Left ventricle myocardium superior (tissue), 1 donor: ENCODE measurements at places on chromosomes 11 and 22. TPM values are rescaled to one million over a fixed set of nuclear protein-coding genes. Genes with fewer than 3 reads are reported as not detected.

The CARD18 gene
- total RNA-seq, result 0.72 TPM

The OR2AG1 gene
- not detected for total RNA-seq

The LIN7C gene
- 18.3 TPM for total RNA-seq

The BTBD18 gene
- total RNA-seq, result not detected

The UBQLN3 gene
- not detected for total RNA-seq

The RNF214 gene
- total RNA-seq, result 25.2 TPM

The TPH1 gene
- total RNA-seq, result not detected

The KCNK4 gene
- not detected for total RNA-seq

DNA sequence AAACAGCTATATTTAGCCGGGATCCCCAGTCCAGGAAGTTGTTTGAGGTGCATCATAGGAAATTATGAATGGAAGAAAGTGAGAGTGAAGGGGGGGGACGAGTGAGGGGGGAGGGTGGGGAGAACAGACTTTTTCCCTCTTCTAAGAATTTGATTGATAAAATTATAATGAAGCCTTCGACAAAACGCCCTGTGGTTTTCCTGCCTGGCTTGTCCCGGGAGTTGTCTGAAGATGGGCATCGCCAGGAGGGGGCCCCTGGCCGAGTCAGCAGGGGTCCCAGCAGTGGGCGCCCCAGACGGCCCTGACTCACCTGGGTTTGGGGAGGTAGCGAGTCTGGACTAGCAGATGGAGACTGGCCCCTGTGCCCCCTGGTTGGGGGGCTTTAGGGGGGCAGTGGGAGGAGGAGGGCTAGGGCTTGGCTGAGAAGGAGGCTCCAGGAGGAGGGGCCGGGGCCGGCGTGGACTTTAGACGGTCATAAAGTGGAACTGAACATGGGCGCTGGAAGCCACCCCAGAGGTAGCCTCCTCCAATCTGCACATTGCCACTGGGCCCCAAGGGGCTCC lies 336 bp upstream of the LIF start:
- no peak for DNase-seq

DNA sequence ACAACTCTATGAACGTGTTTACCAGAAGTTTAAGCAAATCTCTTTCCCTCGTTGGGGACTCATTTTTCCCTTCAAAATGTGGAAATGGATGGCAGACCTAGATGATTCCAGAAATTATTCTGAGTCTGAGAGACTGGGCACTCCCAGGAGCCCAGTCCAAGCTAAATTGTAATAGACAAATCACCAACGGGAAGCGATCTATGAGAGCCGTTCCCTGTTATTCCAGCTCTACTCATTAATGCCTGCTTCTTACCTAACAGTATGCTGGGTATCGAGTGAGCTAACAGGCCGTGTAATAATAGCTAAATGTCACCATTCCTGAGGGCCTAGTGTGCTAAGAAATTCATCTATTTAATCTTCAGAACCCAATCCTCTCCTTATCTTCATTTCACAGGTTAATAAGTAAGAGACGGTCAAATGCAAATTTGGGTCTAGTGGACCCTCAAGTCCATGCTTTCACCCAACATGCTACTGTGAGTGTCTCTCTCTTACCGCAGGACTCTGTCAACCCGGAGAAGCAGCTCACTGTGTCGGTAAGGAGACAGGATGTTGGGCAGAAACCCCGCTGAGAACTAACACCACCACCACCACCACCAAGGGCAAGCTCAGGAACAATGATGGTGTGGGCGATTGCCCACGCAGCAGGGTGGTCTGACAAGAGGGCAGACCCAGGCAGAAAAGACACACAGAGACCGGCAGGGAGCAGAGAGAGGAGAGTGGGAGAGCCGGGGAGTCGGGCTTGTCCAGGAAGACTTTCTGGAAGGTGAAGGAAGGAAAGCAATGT lies 57.1 kb upstream of the TIMP3 start:
- no peak for DNase-seq

- no peak for DNase-seq
Observed at GRCh38 chr11:8336356-8337129, 72.9 kb upstream of the LMO1 start.

GRCh38 chr11:116310226-116310625 lies 462.6 kb downstream of the BUD13 start:
- DNase-seq, result no peak

DNA sequence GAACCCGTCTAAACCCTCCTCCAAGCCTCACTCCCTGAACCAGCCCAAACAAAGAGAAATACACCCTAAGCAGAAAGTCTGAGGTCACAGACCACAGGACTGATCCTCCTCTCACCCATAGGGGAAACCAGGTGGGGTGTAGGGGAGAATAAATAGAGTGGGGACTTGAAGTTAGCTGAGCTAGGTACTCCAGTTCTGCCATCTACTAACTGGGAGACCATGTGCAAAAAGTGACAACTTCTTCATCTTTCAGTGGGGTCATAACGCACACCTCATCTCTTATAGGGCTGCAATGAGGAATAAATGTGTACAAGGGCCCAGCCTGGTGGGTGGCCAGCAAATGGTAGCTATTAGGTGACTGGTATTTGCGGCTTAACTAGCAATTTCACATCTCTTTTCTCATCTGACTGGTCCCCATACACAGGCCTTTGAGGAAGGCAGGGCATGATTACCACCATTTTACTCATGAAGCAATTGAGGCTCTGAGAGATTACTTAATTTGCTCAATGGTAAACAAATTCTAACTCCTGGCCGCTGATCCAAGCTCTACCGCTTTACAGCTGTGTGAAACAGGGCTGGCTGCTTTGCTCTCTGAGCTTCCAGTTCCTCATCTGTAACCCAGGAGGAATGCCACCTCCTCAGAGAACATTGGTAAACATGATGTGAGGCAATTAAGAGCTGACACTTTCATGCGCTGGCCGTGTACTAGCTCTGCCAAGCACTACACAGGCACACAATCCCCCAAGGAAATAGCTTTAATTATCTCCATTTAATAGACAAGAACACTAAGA lies 16.6 kb downstream of the TBC1D10A start:
- DNase-seq, result no peak

DNA sequence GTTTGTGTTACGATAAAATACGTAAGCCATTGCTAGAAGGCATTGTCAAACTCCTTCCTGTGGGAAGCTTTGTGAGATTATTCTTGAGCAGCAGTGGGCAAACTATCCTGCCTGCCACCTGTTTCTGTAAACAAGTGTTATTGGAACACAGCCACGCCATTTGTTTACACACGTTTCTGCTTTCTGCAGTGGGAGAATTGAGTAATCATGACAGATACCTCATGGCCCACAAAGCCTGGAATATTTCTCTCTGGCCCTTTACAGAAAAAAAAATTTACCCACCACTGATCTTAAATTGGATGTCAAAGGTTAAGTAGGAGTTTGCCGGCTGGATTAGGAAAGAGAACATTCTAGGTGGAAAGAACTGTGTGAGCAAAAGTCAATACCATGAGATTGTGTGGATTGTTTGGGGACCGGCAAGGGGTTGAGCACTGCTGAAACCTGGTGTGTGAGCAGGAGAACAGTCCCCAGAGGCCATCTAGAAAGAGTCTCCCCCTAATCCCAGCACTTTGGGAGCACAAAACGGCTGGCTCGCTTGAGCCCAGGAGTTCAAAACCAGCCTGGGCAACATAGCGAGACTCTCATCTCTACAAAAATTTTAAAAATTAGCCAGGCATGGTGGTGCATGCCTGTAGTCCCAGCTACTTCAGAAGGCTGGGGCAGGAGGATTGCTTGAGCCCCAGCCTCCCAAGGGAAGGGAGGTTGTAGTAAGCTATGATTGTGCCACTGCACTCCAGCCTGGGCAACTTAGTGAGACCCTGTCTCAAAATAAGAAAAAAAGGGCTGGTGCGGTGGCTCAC lies 6.0 kb upstream of the PLA2G6 start:
- no peak for DNase-seq

DNA sequence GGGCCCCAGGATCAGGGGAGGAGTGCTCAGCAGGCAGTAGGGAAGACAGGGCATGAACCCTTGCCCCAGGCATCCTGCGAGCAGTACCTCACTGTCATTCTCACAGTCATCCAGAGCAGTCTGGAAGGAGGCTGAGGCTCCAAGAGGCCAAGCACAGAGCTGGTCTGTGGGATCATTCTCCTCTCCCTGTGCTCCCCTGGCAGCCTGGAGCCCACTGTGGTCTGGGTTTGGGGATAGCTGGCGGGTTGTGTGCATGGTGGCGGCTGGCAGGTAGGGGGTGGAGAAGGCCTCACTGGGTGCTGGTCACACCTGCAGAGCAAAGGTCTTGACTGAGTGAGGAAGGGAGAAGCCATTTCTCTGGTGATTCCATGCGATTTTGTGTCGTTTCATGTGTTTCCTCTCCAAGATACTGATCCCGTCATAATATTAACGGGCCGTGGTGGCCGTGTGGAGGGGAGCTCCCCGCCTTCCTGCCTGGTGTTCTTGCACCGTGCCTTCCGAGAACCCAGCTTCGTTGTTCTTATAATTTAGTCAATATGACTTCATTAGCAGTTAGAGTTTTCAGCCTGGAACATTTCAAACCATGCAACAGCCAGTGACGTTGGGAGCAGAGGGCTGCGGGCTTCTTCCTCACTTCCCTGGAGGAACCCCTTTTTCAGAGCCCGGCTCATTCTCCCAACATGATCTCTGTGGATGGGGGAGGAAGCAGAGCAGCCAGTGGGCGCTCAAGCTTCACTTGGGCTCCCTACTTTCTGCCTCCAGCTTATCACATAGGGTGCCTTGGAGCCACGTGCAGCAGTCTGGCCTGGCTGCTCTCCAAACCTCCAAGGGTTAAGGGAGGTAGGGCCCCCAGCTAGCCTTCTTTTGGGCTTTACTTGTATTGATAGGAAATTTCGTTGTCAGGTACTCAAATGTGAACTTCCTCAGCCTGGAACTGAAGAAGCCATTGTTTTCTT lies 20.8 kb upstream of the ADORA2A start:
- no peak for DNase-seq

DNA sequence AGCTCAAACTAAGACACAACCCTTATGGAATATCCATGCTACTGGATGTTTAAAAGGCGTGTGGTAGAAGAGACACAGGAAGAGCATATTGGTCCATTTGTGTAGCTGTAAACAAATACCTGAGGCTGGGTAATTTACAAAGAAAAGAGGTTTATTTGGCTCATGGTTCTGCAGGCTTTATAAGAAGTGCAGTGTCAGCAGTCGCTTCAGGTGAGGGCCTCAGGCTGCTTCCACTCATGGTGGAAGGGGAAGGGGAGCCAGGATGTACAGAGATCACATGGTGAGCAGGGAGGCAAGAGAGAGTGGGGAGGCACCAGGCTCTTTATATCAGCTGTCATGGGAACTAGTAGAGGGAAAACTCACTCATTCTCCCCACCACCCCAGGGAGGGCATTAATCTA lies 31.8 kb upstream of the CSNK2A3 start:
- no peak for DNase-seq

DNA sequence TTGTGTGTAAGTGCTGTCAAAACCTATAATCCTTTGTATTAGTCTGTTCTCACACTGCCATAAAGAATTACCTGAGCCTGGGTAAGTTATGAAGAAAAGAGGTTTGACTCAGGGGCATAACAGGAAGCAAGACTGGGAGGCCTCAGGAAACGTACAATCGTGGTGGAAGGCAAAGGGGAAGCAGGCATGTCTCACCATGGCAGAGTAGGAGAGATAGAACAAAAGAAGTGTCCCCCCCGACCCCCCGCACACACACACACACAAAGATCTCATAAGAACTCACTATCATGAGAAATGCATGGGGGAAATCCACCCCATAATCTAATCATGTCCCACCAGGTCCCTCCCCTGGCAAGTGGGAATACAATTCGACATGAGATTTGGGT lies 2.3 kb upstream of the USP28 start:
- DNase-seq, result no peak

DNA sequence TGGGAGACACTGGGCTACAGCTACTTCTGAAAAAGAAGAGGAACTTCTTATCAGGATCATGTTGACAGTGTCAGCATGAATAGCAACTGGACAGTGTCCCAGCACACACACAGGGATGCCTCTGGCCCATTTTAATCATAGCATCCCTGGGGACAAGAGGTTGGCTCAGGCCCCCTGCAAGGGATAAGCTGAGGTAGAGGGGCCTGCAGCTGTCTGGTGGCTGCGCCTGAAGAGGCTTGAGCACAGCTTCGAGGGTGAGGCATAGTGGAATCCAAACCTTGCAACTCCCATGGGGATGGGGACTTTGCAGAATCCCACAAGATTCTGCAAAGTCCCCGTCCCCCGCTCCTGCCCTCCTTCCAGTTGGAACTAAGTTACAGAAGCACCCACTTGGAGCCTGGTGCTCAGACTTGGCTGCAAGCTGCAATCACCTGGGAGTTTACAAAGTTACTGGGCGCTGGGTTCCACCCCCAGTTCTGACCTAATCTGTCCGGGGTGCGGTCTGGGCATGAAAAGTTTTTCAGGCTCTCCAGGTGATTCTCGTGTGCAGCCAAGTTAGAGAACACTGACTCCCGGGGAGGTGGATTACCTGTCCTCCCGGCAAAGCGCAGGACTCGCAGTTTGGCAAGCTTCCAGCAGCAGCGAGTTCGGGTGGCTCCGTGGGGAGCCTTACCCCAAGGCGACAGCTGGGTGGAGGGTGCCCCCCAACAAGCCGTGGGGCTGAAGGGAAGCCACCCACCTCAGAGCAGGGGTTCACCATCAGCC lies 16.0 kb upstream of the LINC01488 start:
- DNase-seq, result peak; percentile 26

GRCh38 chr11:58912124-58912523 lies 27.2 kb upstream of the GLYATL1 start:
- no peak for DNase-seq

DNA sequence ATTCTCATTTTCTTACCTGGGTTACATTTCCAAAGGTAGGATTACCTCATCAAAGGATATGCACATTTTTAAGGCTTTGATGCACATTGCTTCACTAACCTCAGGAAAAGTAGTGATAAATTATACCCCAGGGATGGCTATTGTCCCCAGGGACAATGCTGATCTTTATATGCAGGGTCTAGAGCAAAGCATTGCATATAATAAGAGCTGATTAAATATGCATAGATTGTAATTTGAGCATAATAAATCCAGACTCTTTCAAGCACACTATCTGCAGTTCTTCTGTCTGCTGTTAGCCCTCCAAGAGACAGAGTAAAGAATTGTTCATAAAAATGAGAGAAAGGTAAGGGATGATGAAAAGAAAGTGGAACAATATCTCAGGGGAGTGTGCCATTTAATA lies 57.3 kb upstream of the SYT13 start:
- DNase-seq, result no peak

DNA sequence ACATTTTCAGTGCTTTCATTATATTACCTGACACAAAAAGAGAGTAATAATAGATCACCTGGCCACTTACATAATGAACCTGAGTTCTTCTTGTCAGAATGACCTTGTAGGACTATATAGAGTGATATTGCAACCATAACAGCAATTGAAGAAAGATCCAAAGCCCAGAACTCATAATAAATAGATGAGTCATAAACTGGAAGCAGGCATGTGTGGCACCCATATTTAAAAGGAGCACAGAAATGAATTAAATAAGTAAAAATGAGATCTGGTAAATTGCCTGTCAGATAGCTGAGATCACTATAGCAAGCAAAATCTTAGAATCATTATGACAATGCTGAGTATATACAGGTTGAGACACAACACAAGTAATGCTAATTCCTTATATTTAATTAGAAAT lies 331.8 kb downstream of the AASDHPPT start:
- DNase-seq, result no peak

- DNase-seq, result no peak
Observed at GRCh38 chr11:35045236-35045820, 93.6 kb upstream of the CD44 start.

DNA sequence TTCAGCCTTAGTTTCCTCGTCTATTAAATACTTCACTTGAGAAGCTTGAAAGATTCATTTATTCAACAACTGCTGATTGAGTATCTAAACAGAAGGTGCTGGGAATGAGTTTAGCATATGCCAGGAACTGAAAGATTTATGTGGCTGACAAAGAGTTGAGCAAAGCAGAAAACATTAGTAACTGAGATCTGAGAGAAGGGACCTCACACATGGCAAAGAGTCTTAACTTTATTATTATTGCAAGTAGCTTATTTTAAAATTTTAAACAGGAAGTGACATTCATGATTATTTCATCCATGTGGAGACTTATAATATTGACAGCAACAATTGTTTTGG lies 133.6 kb downstream of the CASP12 start:
- DNase-seq, result no peak
